ENCODE measurements at places on chromosomes 6 and 20.

DNA sequence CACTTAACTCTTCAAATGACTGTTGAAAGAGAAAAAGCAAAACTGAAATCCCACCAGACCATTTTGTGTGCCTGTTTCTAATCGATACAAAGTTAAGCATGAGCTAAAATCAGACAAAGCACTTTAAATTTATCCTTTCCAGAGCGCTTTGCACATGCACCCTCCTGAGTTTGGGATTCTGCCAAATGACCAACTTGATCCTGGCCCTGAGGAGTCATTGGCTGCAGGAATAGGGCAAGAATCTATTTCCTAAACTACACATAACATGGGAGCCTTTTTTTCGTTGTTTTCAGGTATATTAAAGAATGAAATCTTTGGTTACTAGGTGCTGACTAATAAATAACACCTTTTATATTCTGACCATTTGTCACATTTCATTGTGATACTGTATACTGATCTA, 23.8 kb upstream of the MTHFD1L start:
- DNase-seq, result no peak

GRCh38 chr6:33746036-33746600, 587 bp downstream of the IP6K3 start:
- DNase-seq, result no peak

DNA sequence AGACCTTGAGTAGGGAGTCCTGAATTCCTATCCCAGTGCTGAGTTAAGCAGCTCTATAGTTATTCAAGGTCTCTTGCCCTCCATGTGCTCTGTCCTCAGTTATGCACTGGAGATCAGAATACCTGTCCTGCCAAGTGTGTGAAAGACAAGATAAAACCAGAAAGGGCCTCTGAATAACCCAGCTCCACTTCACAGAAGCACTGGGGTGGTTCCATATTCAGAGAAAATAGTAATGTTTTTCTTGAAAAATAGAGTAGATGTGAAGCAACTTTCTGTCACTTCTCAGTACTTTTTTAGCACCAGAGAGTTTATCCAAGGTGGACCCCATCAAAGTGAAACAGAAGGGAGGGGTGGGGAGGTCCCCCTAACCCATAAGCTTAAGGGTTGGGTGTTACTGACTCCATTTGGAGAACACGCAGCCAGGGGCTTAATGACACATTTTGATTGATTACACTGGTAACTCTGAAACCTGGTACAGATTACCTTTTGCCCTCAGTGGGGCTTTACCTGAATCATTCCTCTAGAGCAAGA, 509.8 kb upstream of the JARID2 start:
- DNase-seq, result no peak

DNA sequence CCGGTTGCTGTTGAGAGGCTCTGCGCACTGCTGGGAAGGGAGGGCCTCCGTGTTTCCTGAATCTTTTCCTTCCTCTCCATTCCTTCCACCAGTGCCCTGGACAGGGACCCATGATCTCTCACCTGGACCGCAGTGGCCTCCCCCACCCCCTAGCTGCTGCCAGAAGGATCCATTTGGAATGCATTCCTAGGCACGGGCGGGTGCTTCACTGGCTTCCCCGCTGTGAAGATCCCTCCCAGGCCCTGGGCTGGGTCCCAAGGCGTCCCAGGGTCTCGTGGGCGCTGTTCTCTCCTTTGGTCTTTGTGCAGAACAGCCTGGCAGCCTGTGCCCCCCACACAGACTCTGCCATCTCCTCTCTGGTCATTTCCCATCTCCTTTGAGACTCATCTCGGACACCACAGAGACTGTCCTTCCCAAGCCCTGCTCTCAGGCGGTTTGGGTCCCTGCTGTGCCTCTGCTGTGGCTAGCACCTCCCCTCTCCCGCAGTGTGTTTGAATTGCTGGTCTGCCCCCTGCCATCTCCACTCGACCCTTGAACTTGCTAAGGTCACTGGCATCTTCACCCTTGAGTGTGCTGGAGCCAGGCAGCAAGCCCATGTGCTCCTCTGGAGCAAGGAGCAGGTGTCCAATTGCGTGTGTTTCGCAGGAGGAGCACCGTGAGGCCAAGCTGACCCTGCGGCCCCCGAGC, 59.0 kb downstream of the TCP11 start:
- DNase-seq, result no peak

GRCh38 chr6:90065173-90065572, 170.9 kb downstream of the GJA10 start:
- no peak for DNase-seq

DNA sequence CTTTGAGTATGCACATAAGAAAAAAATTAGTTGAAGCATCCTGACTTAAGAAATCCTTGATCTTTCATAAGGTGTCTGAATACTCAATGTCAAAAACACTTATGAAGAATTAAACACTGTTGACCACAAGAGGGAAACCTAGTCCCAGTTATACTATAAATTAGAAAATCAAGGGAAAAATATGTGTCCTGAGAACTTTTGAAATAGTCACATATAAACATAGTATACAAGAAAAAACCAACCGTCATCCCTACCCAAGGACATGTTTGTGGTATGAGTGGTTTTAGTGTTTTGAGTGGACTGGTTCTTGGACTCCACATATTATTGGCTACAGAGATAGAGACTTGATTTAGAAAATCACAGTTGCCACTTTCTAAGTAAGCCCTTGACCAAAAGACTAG, 7.6 kb upstream of the HLA-DRA start:
- DNase-seq, result no peak

GRCh38 chr6:126040826-126041225, 54.5 kb downstream of the TRMT11 start:
- DNase-seq, result no peak

DNA sequence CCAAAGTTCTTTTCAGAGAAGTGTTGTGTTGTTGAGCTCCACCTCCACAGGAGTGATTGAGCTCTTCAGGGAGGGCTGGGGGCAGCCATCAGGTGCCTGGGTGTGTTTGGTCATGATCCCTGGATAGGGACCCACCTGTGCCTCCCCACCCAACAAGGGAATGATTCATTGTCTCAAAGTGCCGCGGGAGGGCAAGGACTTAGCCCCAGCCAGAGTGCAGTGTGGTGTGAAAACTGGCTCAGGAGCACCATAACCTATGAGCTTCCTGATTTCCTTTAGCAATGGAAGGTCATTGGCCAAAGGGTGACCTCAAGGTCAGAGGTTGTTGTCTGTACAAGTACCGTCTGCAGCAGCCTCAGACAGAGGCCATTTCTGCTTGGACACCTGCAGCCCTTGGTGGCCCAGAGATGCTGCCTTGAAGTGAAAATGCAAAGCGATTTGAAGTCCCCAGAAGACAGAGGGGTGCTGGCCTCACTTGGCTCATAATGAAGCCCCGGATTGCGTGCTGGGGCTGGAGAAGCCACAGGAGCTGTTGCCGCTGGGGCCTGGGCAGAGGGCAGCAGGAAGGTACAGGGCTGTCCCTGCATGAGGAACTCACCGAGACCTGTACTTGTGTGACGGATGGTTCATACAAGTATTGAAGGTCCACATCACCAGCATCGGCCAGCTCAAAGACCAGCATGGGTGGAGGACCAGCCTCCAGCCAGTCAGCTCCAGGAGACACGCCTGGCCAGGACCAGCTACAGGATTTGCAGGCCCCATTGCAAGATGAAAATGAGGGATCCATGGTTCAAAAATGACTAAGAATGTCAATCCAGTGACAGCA, 100.6 kb upstream of the DUSP22 start:
- no peak for DNase-seq

DNA sequence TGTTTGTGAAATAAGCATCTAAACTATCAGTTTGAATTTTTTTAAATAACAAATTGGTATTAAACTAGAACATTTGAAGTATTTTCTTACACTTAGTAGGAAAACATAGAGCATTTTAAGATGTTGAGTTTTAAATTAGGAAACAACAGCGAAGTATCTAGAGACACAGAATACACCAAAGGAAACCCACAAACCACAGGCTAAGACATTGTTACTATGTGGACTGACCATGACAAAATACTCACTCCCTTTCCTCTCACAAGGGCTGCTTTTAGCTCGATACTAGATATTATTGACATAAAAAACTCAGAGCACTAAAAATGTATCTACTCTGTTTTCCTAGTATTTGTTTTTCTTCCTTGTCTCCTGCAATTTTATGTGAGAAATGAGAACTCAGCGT, 266.0 kb upstream of the CITED2 start:
- no peak for DNase-seq

DNA sequence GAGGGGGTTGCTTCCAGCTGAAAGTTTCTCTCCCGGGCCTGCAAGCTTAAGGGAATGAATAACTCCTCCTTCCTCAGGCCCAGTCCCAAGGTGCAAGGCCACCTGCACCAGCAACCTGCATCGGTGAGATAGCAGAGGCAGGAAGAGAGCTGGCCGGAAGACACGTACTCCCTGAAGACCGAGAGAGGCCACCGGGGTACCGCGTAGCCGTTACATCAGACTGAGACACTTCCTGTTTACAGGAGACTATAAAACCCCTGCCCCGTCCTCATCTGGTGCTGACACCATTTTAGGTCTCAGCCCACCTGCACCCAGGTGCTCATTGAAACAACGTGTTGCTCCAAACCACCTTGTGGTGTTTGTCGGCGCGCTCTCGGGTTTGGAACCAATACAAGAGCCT, 60.5 kb upstream of the PRND start:
- peak; percentile 54 for DNase-seq

DNA sequence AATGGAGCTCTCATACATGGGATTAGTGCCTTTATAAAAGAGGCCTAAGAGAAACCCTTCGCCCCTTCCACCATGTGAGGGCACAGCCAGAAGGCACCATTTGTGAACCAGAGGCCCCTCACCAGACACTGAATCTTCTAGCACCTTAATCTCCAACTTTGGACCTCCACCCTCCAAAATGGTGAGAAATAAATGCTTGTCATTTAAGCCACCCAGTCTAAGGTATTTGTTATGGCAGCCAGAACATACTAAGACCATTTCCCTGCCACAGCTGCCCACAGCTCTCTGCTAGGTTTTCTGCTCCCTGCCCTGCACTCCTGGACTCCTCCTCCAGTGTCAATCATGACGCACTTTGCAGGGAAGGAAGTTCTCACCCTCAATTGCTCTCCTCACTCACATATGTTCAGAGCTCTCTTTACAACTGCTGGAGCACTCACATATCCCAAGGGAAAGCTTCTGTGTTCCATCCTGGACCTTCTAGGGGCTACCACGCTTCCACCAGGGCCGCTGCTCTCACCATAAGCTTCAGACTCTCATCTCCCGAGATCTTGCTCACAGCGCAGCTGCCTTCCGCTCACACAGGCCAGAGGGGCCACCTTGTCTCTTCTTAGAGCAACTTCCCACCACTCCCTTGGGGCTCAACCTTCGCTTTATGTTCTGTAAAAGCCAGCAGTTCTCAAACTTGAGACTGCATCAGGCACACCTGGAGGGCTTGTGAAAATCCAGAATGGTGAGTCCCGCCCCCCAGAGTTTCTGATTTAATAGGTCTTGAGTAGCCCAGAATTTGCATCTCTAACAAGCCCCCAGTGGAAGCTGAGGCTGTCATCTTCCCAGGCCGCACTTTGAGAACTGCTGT, 1.6 kb upstream of the LY86 start:
- no peak for DNase-seq

DNA sequence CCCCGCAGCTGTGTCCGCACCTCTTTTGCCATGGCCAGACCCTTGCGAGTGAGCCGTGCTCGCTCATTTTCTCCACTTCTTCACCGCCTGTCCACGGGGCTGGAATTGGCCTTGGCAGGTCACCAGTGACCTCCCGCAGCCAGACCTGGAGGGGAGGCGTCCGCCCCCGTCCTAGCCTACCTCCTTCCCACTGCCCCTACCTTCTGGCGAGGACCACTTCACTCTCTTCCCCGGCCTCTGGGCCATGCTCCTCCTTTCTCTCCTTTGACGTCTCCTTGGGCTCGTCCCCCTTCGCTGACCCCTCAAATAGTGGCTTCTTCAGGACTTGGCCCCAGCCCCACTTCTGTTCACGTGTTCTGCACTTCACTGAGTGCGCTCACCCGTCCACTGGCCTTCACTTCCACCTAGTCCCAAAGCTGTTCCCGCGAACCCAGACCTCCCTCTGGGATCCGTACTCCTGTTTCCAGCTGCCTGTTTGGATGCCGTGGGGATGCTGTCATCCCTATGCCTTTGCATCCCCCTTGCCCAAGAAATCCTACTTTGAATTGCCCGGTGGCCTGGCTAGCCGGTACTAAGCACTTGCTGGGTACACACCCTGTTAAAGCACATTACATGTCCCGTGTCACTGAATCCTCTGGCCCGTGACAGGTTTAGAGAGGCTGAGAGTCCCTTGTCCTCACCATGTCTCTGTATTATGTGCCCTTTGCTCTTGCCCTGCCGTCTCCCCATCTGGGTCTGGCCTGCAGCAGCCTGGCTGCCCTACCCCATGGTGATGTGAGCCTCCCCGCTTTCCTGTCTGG, 33.0 kb downstream of the SPATA2 start:
- no peak for DNase-seq

DNA sequence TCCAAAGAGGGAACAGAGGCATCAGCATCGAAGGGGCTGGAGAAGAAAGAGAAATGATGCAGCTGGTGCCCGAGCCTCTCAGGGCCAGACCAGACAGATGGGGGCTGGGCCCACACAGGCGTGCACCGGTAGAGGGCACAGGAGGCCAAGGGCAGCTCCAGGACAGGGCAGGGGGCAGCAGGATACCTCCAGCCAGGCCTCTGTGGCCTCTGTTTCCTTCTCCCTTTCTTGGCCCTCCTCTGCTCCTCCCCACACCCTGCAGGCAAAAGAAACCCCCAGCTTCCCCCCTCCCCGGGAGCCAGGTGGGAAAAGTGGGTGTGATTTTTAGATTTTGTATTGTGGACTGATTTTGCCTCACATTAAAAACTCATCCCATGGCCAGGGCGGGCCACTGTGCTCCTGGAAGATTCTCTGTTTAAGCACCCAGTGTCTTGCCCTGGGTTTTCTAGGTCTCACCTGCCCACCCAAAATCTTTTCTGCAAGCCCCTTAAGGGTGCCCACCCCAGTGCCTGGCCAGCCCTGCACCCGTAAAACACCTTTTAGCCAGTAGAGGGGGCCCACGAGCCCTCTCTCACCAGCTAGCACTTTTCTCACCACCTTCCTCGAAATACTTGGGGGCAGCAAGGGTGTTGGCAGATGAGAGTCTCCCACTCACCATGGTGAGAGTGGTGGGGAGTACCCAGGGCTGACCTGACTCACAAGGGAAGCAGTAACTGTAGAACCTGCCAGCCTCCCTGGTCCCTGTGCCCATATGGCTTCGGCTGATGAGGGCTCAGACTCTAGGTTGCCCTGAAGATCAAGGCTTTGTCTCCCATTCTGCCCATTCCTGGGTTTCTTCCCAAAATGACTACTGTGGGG, 35.7 kb upstream of the ID1 start:
- DNase-seq, result peak; percentile 61

DNA sequence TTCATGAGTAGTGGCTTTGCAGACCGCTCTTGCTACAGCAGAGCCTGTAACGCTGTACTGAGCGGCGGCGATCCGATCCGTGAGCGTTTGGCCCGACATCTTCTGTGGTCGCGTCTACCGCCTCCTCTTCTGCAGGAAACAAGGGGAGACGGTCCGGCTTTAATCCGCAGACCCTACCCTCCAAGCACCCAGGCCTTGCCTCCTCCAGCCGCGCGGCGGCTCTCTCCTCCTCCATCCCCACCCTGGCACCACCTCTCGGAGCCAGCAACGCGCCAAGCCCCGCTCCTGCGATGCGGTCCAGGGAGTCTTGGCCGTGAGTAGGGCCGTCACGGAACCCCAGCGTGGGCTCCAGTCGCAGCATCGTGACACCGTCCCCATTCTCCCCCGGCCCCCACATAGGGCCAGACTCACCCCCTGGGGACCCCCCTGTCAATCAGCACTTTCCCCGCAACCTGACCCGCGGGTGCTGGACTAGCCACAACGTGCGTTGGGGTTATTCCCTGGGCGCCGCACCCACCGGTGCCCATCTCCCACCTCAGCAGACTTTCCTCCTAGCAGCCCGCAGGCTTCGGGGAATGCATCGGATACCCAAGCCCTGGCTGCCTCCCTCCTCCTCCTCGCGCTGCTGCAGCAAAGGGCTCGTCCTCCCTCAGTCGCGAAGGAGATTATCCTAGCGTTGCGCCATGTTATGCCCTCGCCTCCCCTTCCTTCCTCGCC, 914 bp downstream of the SNAP91 start:
- no peak for DNase-seq
